ENCODE measurements at places on chromosomes 2 and 18. TPM values are rescaled to one million over a fixed set of nuclear protein-coding genes. Genes with fewer than 3 reads are reported as not detected.

DNA sequence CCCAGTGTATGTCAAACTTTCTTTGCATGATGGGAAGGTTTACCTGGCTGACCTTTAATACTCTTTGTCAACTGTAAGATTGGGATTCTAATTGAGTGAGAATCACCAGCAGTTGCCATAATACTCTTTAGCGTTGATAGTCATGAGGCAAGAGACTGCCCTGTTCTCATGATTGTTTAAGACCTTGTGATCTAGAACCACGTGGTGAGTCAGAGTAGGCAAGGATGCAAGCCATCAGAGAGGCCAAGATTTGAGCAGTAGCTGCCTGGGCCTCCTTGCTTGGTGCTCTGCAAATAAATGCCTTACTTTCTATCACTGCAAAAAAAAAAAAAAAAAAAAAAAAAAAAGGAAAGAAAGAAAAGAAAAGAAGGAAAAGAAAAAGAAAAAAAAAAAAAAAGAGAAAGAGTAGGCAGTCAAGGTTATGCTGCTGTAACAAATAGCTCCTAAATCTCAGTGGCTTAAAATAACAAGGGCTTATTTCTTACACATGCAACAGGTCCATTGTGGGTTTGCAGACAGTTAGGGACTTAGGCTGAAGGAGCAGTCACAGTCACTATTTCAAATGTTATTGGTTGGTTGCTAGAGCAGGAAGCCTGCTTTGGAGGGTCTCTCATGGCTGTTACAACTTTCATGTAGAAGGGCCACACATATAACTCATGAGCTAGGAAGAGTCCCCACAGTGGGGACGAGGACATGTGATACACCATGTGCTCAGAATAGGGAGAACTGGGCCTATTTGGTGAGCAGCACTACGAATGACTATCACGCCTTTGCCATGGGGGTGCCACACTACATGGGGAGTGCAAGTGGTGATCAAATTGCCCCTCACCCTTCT is 21.7 kb downstream of the IL1R2 start:
- DNase-seq = no peak
- peaks cover 5% of the 10 kb centered on the region for H3K4me1 ChIP-seq
- H3K36me3 ChIP-seq = peaks cover 15% of the 10 kb centered on the region

DNA sequence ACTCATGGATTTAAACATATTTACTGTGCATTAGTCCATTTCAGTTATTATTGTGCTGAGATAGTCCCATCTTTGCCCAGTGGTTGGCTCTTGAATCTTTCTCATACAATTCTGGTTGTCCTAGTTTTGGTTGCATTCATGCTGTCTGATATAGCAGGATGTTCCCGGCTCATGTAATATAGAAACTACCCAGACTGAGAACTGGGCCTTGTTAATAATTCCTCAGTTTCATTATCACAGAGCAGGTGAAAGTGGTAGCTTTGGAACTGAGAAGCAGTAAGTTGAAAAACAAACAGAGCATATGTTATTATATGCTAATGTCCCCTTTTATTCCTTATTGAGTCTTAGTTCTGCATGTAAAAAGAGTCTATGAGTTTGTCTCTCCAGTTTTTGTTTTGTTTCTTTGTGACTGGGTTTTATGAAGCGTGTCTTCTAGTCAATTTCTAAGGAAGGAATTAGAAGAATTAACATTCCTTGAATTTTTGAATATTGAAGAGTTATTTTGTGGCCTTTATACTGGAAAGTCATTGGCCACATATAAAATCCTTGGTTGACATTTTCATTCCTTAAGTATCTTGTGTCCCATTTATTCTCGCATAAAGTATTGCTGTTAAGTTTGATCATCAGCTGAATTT is 43.3 kb downstream of the EIF5B start:
- H3K4me1 ChIP-seq = peaks cover 28% of the 10 kb centered on the region
- H3K36me3 ChIP-seq = peaks cover 61% of the 10 kb centered on the region
- DNase-seq = no peak
- H3K27ac ChIP-seq = no peak overlapping the region
- H3K27me3 ChIP-seq = no peaks in the 10 kb centered on the region

DNA sequence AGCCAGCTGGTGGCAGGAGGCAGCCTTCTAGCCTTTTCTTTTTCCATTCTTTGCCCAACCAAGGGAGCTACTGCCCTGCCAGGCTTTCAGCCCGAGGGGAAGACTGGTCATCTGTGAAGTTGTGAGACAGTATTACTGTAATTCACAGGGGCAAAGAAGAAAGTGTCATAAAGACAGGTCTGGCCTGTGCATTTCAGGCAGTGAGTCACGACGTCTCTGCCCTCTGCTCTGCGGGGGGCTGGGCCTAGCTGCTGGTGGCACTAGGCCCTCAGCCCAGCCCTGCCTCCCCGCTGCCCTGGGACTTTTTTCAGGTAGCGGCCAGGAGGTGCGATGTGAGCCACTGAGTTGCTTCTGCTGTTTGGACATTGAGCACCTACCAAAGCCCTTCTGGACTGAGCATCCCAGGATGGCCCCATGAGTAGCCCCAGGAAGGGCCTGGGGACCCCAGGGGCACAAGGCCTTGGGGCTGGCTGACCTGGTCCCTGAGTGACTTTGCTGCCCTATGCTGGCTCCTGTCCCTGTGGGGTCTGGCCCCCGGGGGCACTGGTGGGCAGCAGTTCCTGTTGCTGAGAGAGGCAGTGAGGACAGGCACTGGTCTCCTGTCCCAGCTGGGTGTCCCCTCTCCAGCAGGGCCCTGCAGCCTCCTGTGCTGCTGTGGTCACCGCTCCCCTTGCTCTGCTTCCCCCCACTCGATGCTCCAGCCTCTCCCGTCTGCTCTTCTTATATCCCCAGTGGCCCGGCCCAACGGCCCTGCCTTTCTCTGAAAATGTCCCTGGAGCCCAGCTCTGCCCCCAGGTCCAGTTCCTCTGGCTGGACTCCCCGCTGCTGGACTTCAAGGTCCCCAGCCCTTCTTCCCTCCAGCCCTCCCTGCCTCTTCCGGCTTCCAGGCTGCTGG is 7.0 kb downstream of the INHBB start:
- peaks cover 31% of the 10 kb centered on the region for H3K27me3 ChIP-seq
- no peaks in the 10 kb centered on the region for H3K36me3 ChIP-seq
- DNase-seq = no peak
- H3K4me1 ChIP-seq = no peaks in the 10 kb centered on the region

DNA sequence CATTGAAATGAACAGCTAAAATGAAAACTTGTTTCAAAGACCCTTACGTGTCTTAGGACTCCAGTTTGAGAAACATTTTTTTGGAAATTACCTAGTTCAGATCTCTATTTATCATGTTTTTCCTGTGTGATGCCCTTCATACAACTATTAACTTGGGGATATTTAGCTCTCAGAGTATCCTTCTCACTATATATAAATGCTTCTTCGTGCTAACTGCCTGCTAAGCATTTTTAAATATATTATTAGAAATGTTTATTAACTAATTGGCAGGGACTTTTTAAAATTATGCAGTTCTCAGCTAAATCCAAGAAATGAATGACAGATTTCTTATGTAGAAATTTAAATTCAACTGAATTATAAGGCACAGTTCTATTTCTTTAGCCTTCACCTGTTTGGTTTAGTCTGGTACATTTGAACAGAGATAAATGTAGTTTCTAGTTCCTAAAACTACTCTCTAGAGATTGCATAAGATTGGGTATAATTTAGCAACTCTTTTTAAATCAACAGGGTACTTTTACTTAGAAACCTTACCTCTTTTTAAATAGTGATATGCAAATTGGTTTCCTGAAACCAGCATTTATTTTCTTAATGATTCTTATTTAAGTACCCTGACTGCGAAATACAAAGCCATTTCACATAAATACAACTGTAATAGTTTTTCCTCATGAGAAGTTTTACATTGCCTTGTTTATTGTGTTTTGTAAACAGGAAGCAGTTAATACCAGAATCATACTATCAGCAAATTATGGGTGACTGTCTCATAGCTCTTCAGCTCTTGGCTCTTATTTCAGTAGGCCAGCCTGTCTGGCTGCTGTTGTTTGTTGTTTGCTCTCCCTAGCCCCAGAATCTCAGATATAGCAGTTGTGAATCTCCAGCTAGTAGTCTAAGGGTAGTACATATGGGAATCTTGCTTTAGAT is 140.7 kb downstream of the PTRHD1 start:
- H3K27me3 ChIP-seq = no peaks in the 10 kb centered on the region
- H3K27ac ChIP-seq = no peak overlapping the region
- peaks cover 3% of the 10 kb centered on the region for H3K36me3 ChIP-seq
- no peak overlapping the region for H3K4me3 ChIP-seq
- no peaks in the 10 kb centered on the region for H3K4me1 ChIP-seq
- DNase-seq = no peak

DNA sequence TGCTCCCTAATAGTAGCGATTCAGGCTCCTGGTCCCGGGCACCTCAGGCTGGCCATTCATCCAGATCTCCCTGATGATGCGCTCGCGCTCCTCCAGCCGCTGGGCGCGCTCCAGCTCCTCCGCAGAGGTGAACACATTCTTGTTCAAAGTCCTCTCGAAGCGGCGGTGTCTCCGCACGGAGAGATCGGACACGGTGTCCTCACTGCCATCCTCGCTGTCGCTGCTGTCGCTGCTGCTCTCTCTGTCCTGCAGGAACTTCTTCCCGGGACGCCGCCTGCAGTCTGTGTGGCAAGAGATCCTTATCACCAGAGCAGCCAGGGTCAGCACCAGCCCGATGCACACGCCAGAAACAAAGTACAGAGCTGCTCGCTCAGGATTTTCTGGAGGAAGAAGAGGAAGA is 67.5 kb downstream of the EVA1A start:
- no peak overlapping the region for H3K27ac ChIP-seq
- H3K27me3 ChIP-seq = peaks cover 6% of the 10 kb centered on the region
- no peaks in the 10 kb centered on the region for H3K36me3 ChIP-seq
- no peaks in the 10 kb centered on the region for H3K4me1 ChIP-seq

DHRS9 gene
- not detected for total RNA-seq

Data from activated CD4-positive, alpha-beta memory T cell treated with anti-CD3 and anti-CD28 coated beads, Interleukin-2, amount 10 ng/mL, durations not matched to agents 7 days and 5 days (primary cell).